ENCODE measurements at places on chromosomes 7 and 10. TPM values are rescaled to one million over a fixed set of nuclear protein-coding genes. Genes with fewer than 3 reads are reported as not detected.

AGR3 gene
- not detected for total RNA-seq

PAX4 gene
- not detected for total RNA-seq

MOGAT3 gene
- total RNA-seq: not detected

HOXA7 gene
- not detected for total RNA-seq

ATG9B gene
- 4.0 TPM for total RNA-seq

MEST gene
- 1.4 TPM for total RNA-seq

CYP3A7 gene
- not detected for total RNA-seq

CRPPA gene
- total RNA-seq: 0.37 TPM

SMIM30 gene
- 40.1 TPM for total RNA-seq
